GM03348 (cell line): ENCODE measurements at places on chromosomes 4 and X.

- no peak for DNase-seq
Observed at GRCh38 chr4:188551156-188551555, 411.9 kb downstream of the TRIML1 start.

DNA sequence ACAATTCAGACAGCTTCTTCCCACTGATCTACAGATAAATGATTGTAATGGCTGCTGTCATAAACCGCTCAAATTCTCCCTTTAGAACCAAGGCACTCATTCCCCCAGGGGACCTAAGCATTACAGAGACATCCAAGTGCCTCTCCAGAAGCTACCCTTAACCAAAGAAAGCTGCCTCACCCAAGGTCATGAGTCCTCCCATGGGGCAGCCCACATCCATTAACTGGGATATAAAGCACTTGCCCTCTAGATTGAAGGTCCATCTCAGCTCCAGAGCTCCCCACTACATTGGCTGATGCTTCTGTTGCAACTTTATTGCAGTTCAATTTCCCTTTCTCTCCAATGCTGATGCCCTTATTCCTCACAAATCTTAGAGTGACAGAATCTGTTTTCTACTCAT, 40.5 kb upstream of the DCAF8L2 start:
- DNase-seq, result no peak

DNA sequence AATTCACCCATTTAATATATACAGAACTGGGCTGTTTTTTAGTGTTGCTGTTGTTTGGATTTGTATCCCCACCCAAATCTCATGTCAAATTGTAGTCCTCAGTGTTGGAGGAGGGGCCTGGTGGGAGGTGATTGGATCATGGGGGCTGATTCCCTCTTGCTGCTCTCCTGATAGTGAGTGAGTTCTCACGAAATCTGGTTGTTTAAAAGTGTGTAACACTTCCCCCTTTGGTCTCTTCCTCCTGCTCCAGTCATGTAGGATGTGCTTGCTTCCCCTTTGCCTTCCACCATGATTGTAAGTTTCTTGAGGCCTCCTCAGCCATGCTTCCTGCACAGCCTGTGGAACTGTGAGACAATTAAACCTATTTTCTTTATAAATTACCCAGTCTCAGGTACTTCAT, 141.6 kb upstream of the AADAT start:
- DNase-seq, result no peak

- no peak for DNase-seq
Observed at GRCh38 chrX:120334603-120335002, 23.3 kb upstream of the TMEM255A start.

DNA sequence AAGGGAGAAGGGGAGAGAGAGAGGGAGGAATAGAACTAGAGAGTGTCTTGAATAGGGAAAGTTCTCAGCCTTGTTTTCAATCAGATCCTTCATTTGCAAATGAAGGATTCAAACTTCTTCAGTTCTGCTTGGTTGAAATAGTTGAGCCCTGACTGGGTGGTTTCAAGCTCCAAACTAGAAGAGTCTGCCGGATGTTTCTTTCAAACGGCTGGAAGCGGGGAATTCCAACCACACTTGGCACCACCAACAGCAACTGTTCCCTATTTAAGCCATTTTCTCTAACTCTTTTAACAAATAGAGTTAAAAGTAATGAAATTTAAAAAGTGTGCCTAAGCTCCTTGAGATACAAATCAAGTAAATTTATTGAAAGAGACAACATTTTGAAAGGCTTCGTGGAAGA, 67.5 kb upstream of the DDX60 start:
- peak; percentile 22 for DNase-seq

- DNase-seq, result peak; percentile 42
Observed at GRCh38 chr4:7867701-7868435, 71.8 kb downstream of the AFAP1 start.

DNA sequence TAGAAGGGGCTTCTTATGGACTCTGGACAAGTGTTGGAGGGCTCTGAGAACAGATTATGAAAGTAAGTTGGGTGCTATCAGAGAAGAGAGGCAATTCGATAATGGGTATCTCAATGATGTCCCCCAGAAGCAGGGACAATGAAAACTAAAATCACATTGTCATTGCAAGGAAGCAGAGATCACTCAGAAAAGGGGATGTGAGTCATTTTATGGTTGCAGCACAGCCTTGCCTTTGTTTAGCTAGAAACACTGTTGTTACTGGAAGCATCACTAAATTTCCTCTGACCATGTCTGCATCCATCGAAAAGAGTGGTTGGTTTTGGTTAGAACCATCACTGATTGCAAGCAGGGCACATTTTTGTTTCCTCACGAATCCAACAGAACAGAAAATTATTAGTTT, 246.8 kb upstream of the NWD2 start:
- DNase-seq, result no peak

GRCh38 chrX:45889471-45889870, 655.8 kb downstream of the ZNF674 start:
- DNase-seq, result peak; percentile 10

DNA sequence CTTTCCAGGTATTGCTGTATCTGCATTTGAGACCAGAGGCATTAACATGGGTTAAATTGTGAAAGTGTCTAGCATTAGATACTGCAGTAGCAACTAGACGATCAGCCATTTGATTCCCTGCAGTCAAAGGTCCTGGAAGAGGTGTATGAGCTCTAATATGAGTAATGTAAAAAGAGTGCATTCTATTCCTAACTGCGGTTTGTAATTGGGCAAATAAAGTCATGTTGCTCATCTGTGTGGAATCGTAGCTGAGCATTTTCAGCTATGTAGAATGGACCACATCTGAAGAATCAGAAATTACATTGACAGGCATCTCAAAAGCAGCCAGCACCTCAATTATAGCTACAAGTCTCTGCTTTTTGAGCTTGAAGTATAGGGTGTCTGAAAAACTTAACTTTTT, 157.6 kb downstream of the ZNF518B start:
- peak; percentile 12 for DNase-seq

DNA sequence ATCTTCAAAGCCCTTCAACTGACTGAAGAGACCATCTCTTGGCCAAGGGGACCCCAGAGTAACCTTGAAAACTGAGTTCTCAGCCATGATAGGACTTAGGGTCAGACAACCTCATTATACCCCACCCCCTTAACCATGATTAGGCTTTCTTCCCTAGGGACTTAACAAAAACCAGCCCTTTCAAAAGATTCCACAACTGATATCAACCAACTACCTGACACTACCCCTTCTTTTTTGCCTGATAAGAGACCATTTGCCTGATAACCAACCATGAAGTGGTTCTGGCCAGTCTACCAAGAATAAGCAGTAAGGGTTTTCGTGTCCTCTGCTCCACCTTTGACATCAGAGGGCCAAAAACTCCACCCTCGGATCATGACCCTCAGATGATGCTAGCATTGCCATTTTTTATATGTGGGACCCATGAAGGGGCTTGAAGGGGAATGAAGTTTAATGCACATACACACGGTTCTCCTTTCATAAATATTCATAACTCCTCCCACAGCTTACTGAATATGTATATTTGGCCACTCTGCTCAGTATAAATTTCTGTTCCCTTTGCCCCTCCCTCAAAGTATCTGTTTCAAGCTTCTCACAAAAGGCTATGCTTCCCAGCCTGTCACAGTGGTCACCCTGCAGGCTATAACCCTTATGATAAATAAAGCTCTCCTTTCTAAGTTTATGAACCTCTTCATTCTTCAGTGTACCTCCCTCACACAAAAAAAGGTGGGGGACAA, 12.3 kb downstream of the TBCK start:
- no peak for DNase-seq

- DNase-seq, result no peak
Observed at GRCh38 chr4:74423104-74423503, 21.8 kb upstream of the AREG start.

GRCh38 chr4:107658400-107659336, 61.4 kb downstream of the PAPSS1 start:
- DNase-seq, result no peak

DNA sequence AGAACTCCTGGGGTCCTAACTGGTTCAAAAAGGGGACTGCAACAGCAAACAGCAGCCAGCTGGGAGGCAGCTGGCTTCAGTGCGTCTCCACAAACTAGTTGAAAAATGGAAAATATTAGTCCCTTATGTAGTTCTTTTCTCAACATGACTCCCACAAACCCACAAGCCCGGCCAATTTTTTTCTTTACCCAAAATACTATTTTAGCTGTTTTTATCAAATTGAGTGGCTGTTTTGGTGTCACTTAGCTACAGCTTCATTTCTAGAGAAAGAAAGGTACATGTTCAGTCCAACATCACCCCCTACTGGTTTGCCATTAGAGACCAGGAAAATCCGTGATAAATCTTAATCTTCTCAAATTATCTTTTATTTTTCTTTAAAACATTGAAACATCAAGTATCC, 97.2 kb downstream of the GUCY2F start:
- DNase-seq, result no peak

DNA sequence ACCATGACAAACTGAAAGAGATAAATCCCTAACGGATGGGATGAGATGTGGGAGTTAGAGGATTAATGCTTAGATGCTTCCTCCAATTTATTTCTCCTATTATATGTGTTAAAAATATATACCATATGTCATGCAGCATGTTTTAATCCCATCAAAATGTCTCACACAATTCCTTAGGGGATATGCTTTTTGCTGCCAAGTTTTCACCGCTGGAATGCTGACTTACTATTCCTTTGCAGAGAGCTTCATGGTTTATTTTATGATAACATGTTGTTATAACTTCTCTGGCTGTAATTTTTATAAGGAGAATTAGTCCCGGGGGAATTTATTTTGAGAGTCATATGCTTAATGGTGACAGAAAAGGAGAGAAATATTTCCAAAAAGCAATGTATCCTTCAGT, 670.3 kb downstream of the IL1RAPL1 start:
- peak; percentile 2 for DNase-seq

GRCh38 chr4:107519053-107519452, 201.0 kb downstream of the PAPSS1 start:
- peak; percentile 46 for DNase-seq

DNA sequence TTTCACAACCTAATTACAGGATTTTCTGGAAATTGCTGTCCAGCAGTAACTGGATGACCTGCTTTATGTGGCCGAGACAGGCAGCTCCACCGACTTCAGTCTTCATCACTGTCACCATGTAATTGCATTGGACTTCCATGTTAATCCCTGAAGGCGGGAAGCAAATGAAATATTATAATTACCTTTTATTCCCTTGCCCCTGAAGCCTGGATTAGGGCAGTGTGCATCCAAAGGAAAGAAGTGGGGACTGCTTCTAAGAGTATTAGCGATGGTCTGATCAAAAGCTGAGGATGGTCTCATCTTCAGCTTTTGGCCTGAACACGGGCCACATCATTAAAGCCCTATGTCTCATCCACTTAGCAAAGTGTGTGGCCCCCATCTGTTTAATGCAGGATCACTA, 311.6 kb upstream of the GALNT7 start:
- DNase-seq, result no peak

DNA sequence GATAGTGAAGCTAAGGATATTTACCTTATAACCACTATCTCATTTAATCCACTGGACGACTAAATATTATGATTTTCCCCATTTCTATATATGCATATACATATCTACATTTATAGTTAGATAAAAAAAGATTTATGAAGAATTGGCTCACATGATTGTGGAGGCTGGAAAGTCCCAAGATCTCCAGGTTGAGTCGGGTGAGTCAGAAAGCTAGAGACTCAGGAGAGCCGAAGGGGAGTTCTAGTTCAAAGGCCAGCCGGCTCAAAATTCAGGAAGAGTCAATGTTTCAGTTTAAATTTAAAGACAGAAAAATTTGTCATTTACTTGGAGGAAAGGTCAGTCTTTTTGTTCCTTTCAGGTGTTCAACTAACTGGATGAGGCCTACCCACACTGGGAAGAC, 158.2 kb upstream of the CPEB2 start:
- no peak for DNase-seq

- DNase-seq, result no peak
Observed at GRCh38 chr4:30839583-30840520, 119.7 kb downstream of the PCDH7 start.

DNA sequence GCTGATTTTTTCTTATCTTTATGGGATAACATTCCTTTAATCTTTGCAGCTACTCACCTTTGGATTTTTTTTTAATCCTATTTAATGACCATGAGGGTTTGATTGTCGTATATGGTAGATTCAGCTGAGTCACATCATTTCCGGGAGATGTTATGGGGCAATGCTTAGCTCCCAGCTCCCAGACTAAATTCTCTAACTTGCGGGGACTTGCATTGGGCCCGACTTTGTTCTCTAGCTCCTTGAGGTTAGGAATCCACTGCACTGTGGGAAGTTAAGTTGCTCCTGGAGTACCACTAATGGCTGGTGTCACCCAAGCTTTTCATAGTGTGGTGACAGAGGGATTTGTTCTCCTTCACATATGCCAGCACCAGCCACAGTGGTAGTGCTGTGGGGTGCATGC, 287.4 kb downstream of the TECRL start:
- no peak for DNase-seq

- no peak for DNase-seq
Observed at GRCh38 chr4:145132511-145133098, 34.5 kb downstream of the ABCE1 start.

- no peak for DNase-seq
Observed at GRCh38 chrX:9336456-9336855, 128.4 kb upstream of the TBL1X start.

GRCh38 chr4:183426507-183426906, 17.9 kb upstream of the CDKN2AIP start:
- DNase-seq, result no peak

DNA sequence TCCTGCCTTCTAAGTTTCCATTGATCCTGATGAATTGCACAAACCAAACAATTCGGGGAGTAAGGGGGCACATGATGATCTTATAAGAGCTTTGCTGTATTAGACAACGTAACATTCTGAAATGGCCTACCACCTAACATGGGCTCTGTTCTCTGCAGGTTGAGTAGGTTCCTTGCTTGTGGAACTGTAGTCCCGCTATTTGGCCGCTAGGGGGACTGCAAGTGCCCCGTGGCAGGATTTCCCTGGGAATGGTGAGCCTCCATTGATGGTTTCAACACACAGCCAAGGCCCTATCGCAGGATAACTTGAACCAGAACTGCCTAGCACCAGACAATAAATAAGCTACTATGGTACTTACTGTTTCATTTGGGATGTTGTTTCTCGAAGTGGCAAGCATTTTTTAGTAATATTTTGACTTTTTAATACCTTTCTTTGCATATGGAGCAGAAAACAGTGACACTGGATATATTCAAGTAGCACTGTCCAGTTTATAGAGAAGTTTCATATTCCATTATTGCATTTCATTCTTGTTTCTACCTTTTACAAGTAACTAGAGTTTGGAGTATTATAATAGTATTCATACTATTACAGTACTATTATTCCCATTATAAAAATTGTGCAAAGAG, 11.9 kb downstream of the AR start:
- DNase-seq, result peak; percentile 46

GRCh38 chrX:1518512-1518911, 18.5 kb downstream of the P2RY8 start:
- DNase-seq, result no peak

GRCh38 chrX:69014200-69014599, 151.1 kb downstream of the PJA1 start:
- DNase-seq, result peak; percentile 20
